HCT116 (cell line): ENCODE measurements at places on chromosomes 11 and 22.

GRCh38 chr11:75795276-75796090 lies 19.5 kb upstream of the UVRAG start:
- no peak for DNase-seq
- no peak overlapping the region for H3K27ac ChIP-seq
- no peaks in the 10 kb centered on the region for H3K27me3 ChIP-seq
- H3K36me3 ChIP-seq = no peaks in the 10 kb centered on the region
- H3K4me3 ChIP-seq = no peak overlapping the region

GRCh38 chr11:119120639-119121007 lies 757 bp upstream of the HINFP start:
- H3K27me3 ChIP-seq = no peaks in the 10 kb centered on the region
- no peak for DNase-seq
- peak overlapping the region; percentile 40 for H3K27ac ChIP-seq
- peaks cover under 1% of the 10 kb centered on the region; the same call in 1 of the 2 replicates for H3K36me3 ChIP-seq
- peak overlapping the region; percentile 43 for H3K4me3 ChIP-seq

- no peak overlapping the region for H3K27ac ChIP-seq
- no peaks in the 10 kb centered on the region for H3K36me3 ChIP-seq
- H3K4me3 ChIP-seq = no peak overlapping the region
- no peaks in the 10 kb centered on the region; the same call in 1 of the 2 replicates for H3K27me3 ChIP-seq
Measured at GRCh38 chr11:120228794-120229384, 11.1 kb upstream of the POU2F3 start.

- peak overlapping the region; percentile 82 for H3K27ac ChIP-seq
- DNase-seq = peak; percentile 94
- peaks cover 27% of the 10 kb centered on the region for H3K4me1 ChIP-seq
Measured at GRCh38 chr11:57798905-57799559, 37.4 kb downstream of the CTNND1 start.

GRCh38 chr11:23556163-23556750 lies 696.0 kb upstream of the CCDC179 start:
- no peak for DNase-seq
- no peaks in the 10 kb centered on the region for H3K4me1 ChIP-seq
- H3K4me3 ChIP-seq = no peak overlapping the region
- H3K27ac ChIP-seq = no peak overlapping the region
- no peaks in the 10 kb centered on the region for H3K36me3 ChIP-seq
- H3K27me3 ChIP-seq = no peaks in the 10 kb centered on the region
